ENCODE measurements at places on chromosomes 5 and 9.

DNA sequence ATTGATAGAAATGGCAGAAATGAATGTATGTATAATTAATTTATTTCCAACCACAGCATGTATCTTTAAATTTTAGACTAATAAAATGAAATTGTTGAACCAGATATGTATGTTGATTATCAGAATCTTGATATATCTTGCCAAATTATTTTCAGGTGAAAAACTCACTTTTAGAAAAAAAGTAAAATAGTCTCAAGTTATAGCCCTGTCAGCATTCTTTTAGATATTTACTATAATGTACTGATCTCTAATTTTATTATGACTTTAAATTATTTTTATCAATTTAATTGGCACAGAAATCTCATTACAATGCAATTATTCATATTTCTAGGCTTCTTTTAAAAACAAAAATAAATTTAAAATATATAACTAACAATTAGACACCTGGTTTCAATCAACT is 1990.4 kb upstream of the CDH6 start:
- DNase-seq, result no peak

GRCh38 chr9:131621551-131622358 is 76.4 kb downstream of the PRRT1B start:
- no peak for DNase-seq

DNA sequence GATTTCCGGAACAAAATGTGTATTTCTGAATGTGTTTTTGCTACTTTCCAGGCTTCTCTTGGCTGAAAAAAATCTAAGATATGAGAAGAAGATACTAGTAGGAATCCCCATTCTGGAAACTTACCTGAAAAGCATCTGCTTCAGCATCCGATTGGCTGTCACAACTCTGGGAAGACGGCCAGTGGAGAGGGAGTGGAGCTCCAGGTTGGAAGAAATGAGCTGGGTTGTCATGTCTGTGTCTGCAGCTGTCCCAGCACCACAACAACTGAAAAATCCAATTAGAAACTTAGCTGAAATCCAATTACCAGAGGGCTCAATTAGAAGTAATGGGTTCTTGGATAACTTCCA is 3.0 kb downstream of the PSMB7 start:
- no peak for DNase-seq

- DNase-seq, result no peak
These were observed 124.1 kb downstream of the NXNL2 start for GRCh38 chr9:88659126-88659525.

DNA sequence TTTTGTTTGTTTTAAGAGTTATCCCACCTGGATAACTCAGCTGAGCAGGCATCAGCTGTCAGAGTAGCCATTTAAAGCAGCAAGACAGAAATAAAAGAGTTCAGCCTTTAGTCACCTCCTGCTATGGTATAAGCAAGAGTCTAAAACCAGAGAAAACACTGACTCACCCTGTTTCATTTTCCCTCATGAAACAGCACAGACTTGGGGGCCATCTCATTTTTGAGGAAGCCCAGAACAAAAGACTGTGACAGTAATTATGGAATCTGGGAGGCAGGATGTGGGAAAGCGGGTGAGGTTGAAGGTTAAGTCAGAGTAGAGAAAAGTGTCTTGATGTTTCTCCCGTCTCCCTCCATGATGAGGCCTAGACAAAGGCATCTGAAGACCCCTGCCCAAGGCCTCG is 90.2 kb upstream of the FAM174A start:
- DNase-seq, result no peak

GRCh38 chr9:13970018-13970417 is 343.9 kb downstream of the NFIB start:
- no peak for DNase-seq

DNA sequence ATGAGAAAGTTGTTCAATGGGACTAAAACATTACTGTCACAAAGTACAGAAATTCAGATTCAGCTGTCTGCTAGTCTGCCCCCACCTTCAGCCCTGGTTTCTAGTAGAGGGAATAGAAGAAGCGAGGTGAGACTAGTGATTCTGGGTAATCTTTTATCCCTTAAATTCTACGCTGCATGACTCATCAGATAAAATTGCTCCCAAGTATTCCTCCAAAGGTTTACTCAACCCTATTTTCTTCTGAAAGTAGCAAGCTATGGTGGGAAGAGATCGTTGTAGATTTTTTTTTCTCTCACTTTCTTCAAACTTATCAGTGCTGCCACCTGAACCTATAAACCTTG is 318.9 kb upstream of the RIOK2 start:
- DNase-seq, result no peak

- DNase-seq, result no peak
These were observed 53.2 kb upstream of the CTXN3 start for GRCh38 chr5:127595484-127596368.

GRCh38 chr5:90022002-90022710 is 387.4 kb downstream of the CETN3 start:
- DNase-seq, result no peak

- DNase-seq, result no peak
These were observed 2.8 kb upstream of the WWC1 start for GRCh38 chr5:168288349-168289245.

DNA sequence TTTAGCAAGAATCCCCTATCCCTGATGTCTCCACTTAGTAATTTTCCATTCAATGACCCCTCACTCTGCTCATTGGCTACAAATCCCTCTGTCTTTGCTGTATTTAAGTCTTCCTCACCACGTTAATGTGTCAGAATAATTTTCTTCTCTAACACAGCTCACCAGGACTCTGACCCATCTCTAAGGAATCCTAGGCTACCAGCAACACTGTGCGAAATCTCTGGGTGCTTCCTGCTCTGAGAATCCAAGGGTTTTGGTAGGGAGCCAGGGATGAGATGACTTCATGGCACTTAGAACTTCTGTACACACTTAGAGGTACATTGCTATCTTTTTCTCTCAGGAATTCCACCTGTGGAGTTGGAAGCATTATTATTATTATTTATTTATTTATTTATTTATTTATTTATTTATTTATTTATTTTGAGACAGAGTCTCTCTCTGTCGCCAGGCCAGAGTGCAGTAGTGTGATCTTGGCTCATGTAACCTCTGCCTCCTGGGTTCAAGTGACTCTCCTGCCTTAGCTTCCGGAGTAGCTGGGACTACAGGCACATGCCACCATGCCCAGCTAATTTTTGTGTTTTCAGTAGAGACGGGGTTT is 53.5 kb downstream of the FOXI1 start:
- DNase-seq, result no peak

DNA sequence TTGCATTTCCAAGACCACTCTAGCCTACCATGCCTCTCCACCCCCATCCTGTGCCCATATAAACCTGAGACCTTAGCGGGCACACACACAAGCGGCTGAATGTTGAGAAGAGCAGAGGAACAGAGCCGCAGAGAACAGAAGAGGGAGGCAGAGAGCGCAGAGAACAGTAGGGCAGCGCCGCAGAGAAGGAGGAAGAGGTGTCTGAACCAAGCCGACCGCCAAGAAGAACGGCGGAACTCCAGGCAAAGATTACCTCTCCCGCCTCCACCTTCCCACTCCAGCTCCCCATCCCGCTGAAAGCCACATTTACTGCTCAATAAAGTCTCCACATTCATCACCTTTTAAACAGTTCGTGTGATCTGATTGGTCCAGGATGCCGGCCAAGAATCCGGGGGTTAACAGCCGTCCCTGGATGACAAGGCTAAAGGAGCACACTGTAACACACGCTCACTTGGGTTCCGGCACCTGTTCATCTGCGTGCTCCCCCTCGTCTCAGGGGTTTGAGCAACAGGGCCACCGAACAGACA is 33.2 kb downstream of the GRIN3A start:
- no peak for DNase-seq

- DNase-seq, result no peak
These were observed 7.9 kb upstream of the IER5L start for GRCh38 chr9:129185991-129186390.

- DNase-seq, result no peak
These were observed 9.0 kb downstream of the RGS14 start for GRCh38 chr5:177366528-177367322.

DNA sequence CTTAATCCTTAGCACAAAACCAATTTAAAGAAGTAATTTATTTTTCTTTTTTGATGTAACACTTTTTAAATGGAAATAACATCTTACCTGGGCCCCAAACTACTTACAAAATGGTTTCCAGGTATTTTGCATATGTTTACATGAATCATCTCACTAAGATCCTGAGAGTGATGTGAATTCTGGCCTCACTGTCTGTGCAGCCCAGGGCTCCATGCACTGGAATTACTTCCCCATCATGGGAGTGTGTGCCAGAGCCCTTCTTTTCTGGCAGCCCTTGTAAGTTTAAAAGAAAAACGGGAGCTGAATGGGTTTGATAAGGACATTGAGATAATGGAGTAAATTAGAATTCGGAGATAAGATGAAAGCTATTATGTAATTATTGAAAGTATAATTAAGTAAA is 12.2 kb upstream of the F2R start:
- DNase-seq, result no peak

GRCh38 chr9:130630506-130631330 is 33.7 kb upstream of the PRDM12 start:
- DNase-seq, result no peak

DNA sequence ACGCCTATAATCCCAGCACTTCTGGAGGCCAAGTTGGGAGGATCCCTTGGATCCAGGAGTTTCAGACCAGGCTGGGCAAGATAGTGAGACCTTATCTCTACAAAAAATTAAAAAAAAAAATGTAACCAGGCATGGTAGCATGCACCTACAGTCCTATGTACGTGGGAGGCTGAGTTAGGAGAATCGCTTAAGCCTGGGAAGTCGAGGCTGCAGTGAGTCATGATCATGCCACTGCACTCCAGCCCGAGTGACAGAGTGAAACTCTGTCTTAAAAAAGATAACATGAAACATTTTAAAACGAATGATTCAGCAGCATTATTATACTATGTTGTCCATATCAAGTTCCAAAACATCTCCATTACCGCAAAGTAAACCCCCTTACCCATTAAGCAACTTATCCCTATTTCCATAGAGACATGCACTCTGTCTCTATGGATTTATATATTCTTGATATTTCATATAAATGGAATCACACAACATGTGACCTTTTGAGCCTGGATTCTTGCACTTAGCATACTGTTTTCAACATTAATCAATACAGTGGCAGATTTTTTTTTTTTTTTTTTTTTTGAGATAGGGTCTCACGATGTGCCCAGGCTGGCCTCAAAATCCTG is 56.9 kb upstream of the MTMR12 start:
- DNase-seq, result no peak

GRCh38 chr5:58922461-58923171 is 339.7 kb downstream of the RAB3C start:
- no peak for DNase-seq

DNA sequence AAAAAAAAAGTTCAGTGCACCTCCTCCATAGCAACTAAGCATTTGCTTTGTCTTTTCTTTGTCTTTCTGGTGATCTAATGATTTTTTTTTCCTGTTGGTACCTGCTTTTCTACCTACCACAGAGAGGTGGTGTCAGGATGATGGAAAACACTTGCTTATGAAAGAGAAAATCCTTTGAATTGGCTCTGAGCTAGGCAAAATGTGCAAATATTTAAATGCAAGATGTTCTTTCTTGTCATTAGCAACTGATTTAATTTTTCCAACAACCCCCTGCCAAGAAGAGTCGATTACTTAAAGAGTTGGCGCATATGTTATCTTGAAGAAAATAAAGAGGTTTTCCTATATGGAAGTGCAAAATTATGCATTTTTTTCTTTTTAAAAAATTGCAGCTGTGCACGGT is 37.7 kb downstream of the TNC start:
- no peak for DNase-seq

DNA sequence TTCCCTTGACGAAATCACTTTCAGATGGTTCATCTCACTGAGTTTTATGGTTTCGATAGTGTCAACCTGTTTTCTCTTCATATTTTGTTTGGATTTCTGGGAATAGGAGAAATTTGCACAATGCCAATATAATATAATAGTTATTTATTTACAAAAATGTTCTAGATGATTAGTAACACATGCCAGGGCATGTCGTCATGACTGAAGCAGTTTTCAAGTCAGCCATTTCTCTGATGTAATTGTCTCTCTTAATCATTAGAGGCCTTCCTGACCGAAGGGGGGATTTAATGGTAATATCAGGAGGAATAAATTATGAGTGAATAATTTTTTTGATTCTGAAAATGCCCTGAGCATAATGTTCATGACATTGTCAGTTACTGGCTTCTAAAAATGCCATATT is 246.5 kb upstream of the ATP10B start:
- DNase-seq, result no peak

DNA sequence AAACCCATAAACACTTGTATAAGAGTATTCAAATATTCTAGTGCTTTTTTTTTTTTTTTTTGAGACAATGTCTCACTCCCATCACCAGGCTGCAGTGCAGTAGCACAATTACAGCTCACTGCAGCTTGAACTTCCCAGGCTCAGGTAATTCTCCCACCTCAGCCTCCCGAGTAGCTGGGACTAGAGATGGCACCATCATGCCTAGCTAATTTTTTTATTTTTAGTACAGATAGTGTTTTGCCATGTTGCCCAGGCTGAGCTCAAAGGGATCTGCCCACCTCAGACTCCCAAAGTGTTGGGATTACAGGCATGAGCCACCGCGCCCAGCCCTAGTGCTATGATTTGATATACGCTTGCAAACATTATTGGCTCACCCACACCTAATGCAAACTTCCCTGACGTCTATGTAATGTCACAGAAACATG is 11.8 kb downstream of the IL6ST start:
- DNase-seq, result no peak

- DNase-seq, result no peak
These were observed 5.9 kb upstream of the ERAP2 start for GRCh38 chr5:96870094-96871026.

DNA sequence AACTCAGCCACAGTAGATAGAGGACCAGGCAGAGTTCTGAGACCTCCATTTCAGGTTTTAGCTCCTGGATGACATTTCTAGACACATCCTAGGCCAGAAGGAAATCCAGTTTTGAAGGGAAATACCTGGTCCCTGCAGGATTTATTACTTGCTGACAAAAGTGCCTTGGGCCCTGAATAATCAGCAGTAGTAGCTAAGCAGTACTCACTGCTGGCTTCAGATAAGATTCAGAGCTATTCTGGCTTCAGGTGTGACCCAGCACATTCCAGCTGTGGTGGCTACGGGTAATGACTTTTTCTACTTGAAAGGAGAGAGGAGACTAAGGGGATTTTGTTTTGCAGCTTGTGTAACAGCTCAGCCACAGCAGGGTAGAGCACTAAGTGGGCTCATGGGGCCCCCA is 34.0 kb downstream of the NDUFAF2 start:
- no peak for DNase-seq

- no peak for DNase-seq
These were observed 183.6 kb downstream of the PTTG1 start for GRCh38 chr5:160605266-160605665.

Data from stimulated activated effector memory CD8-positive, alpha-beta T cell treated with anti-CD3 and anti-CD28 coated beads, Interleukin-12 subunit alpha, Interleukin-12 subunit beta, amount 100 ng/mL, for 72 hours (primary cell).